ENCODE measurements at places on chromosomes 1 and 21. TPM values are rescaled to one million over a fixed set of nuclear protein-coding genes. Genes with fewer than 3 reads are reported as not detected.

- peak; percentile 71 for DNase-seq
These were observed 7.3 kb downstream of the SKI start for GRCh38 chr1:2235300-2235998.

Gene ADGRL2
- 43.5 TPM for total RNA-seq

Gene PDE9A
- 8.0 TPM for total RNA-seq

Gene LAMC2
- 24.2 TPM for total RNA-seq

Gene LRRC52
- total RNA-seq = not detected

DNA sequence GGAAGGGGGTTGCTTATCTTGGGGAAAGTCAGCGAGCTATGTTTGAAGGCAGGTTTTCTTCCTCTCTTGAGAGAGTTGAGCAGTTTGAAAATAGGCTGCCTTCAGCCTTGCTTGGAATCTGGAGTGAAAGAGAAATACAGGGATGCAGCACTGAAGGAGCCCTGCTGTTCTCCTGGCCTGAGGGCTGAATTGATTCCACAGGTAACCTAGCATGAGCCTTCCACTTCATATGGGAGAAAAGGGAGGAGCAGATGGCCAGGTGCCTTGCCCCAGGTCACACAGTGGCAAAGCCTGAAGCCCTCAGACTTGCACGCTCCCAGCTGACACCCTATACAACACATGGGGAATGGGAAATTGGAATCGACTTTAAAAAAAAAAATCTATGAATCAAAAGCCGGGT lies 88.0 kb upstream of the WLS start:
- DNase-seq = no peak

Gene CFAP126
- not detected for total RNA-seq

All from suprapubic skin (tissue), 4 donors.